Left colon (tissue), 2 donors: ENCODE measurements at places on chromosomes 4 and X. TPM values are rescaled to one million over a fixed set of nuclear protein-coding genes. Genes with fewer than 3 reads are reported as not detected.

The IL3RA gene
- total RNA-seq = 9.4 TPM

- no peak for DNase-seq
Measured at GRCh38 chr4:118112117-118113046, 78.1 kb downstream of the NDST3 start.

GRCh38 chr4:168931215-168931650 is 78.8 kb downstream of the CBR4 start:
- DNase-seq = no peak

GRCh38 chr4:110533590-110533910 is 57.6 kb downstream of the ENPEP start:
- no peak for DNase-seq

GRCh38 chr4:124318292-124318691 is 394.2 kb downstream of the ANKRD50 start:
- no peak for DNase-seq

The GAGE13 gene
- not detected for total RNA-seq
